Hematopoietic multipotent progenitor cell treated with erythropoietin and hydrocortisone succinate and interleukin-3 and kit ligand, for 4 days (in vitro differentiated cells): ENCODE measurements at places on chromosomes 2 and 18.

GRCh38 chr2:221572219-221572820 is at the start of gene EPHA4:
Gene EPHA4 (minus strand): TSS chr2:221572304. CDS start chr2:221572248, 56 bp downstream.
- DNase-seq: peak; percentile 90

DNA sequence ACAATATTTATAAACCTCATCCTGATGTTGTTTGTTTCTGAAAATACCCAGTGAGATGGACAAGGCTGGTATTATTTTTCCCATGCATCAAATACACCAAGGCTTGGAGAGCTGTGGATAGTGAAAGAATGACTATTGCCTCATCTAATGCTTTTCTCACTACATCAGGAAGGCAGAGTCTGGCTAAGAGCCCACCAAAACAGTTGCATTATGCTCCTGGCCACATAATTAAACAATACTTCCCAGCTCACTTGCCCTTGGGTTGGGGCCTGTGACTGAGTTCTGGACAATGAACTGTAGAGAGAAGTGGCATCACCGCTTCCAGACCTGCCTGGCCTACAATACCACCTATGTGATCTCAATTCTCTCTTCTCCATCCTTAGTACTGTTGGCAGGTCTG is 46.4 kb upstream of the REEP1 start:
- DNase-seq: no peak

- DNase-seq: no peak
Observed at GRCh38 chr2:229445019-229445418, 173.9 kb upstream of the PID1 start.

DNA sequence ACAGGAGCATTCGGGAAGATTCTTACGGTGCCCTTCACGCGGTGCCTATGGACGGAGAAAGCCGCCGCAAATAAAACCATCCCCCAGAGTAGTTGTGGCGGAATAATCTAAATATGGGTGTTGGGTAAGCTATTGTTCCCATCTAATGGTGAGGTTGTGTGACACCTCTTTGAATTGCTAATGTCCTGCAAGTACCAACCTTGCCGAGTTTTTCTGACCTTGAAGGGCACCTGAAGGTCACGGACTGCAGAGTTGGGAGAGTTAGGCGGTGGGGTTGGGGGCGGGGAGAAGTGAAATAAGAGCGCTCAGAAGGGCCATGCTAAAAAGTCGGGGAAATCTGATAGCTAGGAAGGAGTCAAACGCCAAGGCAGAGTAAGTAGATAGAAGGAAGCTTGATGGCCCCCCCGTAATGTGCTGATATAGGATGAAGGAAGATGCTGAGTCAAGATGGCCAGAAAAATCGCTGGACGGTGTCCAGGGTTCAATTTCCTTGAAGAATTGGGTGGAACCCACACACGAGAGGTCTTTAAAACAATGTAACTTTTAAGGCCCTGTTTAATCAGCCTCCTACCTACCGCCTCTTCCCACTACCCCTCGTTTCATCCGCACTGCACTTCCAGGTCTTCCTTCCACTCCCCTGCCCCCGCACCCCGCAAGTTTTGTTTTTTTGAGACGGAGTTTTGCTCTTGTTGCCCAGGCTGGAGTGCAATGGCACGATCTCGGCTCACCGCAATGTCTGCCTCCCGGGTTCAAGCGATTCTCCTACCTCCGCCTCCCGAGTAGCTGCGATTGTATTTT is 600 bp downstream of the KATNAL2 start:
- DNase-seq: peak; percentile 78

- peak; percentile 81 for DNase-seq
Observed at GRCh38 chr2:201642086-201642578, 1.2 kb downstream of the TMEM237 start.
